Neural crest cell (in vitro differentiated cells): ENCODE measurements at places on chromosomes 12 and 14.

DNA sequence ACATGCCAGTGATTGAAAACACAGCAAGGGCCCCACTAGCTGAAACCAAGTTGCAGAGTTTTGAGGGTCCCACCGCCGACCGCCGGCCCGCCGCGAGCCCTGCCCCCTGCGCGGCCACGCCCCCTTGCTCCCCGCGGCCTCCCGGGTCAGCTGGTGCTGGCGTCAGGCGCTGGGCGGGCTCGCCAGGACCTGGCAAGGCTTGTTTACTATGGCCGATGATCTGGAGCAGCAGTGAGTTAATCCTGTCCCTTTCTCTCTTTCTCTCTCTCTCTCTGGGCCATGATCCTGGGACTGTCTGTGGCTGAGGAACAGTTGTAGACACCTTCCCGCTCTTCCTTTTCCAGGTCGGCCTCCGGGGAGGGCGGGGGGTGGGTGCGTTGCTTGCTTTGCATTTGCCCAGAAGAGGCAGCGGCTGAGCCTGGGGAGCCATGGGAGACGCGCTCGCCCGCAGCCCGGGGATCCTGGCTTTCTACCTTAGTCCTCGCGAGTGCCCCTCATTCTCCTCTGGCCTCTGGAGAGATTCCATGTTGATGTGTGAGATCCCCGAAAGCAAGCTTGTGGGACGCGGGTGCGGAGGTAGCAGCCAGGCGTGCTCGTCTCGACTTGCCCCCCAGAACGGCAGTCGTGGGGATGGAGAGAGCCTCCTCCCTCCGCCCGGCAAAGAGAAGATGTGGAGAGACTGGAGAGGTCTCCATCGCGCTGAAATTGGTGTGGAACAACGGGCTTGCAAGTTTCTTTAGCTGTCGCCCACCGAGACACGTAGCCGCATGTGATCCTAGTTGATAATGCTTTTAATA, at the start of gene ABHD4:
ABHD4 (plus strand) TSS at position 202 of the 797 bp plus-strand sequence; CDS start at position 209, 7 bp downstream.
- peaks cover 23% of the 10 kb centered on the region for H3K4me1 ChIP-seq
- H3K27me3 ChIP-seq = peaks cover 42% of the 10 kb centered on the region
- H3K27ac ChIP-seq = peak within 1 kb of the TSS; percentile 91
- DNase-seq = peak; percentile 66
- no peaks in the 10 kb centered on the region for H3K36me3 ChIP-seq

DNA sequence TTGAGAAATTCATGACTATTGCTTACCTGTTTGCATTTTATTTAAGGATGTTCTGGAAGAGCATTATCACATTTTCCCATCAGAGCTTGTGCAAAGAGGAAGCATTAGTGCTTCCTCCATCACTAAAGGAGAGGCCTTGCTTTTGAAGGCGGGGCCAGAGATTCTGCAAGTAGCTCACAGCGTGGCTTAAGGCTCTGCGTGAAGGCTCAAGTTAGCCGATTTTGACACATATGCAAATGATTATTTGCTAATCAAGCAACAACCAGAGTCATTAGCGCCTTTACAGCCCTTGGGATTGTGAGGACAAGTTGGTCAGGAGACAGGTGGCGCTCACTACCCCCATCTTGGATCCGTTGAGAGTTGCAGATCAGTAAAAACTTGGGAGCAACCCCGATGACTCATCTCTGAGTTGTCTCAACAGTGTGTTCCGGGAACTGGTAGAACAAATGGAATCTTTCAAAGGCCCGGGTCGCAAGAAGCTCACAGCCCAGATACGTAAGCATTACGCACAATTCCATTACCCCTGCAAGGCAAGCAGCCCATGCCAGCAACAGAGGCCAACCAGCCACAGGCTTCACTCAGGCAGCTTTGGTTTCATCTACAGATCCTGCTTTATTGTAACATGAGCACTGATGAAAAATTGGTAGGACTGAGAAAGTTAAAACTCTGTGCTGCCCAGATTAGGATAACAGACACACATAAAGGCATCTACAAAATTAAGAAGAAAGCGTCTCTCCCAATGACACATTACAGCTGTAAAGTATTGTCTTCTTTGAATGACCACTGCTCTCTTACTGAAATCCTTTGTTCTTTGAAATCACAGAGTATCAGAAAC, 34.9 kb upstream of the SPTSSA start:
- no peaks in the 10 kb centered on the region for H3K27me3 ChIP-seq
- peak overlapping the region; percentile 92 for H3K27ac ChIP-seq
- peaks cover 17% of the 10 kb centered on the region for H3K4me1 ChIP-seq
- peak; percentile 26 for DNase-seq
- no peaks in the 10 kb centered on the region for H3K36me3 ChIP-seq

- H3K27ac ChIP-seq = no peak overlapping the region
- no peaks in the 10 kb centered on the region for H3K27me3 ChIP-seq
- no peaks in the 10 kb centered on the region for H3K36me3 ChIP-seq
- H3K4me1 ChIP-seq = peaks cover 42% of the 10 kb centered on the region
- H3K4me3 ChIP-seq = peak overlapping the region; percentile 2
Measured at GRCh38 chr14:90810806-90811205, 5.4 kb downstream of the TTC7B start.

- DNase-seq = no peak
- no peaks in the 10 kb centered on the region for H3K36me3 ChIP-seq
- no peak overlapping the region for H3K27ac ChIP-seq
Measured at GRCh38 chr12:47875746-47876439, 28.9 kb downstream of the VDR start.

- H3K27ac ChIP-seq = no peak overlapping the region
- no peak for DNase-seq
- no peak overlapping the region for H3K4me3 ChIP-seq
- peaks cover 8% of the 10 kb centered on the region for H3K36me3 ChIP-seq
- H3K4me1 ChIP-seq = no peaks in the 10 kb centered on the region
Measured at GRCh38 chr14:91536327-91536726, 26.2 kb upstream of the PPP4R3A start.

DNA sequence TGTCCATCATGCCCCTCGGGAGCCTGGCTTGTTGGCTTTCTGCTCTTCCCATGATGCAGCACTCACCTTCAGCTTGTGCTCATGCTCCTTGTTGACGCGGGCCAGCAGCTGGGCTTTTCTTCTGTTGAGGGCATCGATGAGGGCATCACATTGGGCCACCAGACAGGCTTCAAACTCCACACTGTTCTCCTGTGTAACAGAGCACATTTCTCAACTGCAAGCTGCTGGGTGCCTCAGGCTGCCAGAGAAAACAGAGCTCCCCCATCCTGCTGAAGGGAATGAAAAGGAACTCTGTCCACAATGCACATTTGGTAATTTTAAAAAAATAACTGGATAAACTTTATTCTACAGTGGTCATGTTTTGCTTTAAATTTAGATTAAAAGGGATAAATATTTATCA, 72.1 kb downstream of the TRIM9 start:
- DNase-seq = no peak
- no peak overlapping the region for H3K4me3 ChIP-seq
- peak overlapping the region; percentile 74 for H3K27ac ChIP-seq
- peaks cover 7% of the 10 kb centered on the region for H3K36me3 ChIP-seq
- H3K4me1 ChIP-seq = peaks cover 65% of the 10 kb centered on the region
- no peaks in the 10 kb centered on the region for H3K27me3 ChIP-seq

DNA sequence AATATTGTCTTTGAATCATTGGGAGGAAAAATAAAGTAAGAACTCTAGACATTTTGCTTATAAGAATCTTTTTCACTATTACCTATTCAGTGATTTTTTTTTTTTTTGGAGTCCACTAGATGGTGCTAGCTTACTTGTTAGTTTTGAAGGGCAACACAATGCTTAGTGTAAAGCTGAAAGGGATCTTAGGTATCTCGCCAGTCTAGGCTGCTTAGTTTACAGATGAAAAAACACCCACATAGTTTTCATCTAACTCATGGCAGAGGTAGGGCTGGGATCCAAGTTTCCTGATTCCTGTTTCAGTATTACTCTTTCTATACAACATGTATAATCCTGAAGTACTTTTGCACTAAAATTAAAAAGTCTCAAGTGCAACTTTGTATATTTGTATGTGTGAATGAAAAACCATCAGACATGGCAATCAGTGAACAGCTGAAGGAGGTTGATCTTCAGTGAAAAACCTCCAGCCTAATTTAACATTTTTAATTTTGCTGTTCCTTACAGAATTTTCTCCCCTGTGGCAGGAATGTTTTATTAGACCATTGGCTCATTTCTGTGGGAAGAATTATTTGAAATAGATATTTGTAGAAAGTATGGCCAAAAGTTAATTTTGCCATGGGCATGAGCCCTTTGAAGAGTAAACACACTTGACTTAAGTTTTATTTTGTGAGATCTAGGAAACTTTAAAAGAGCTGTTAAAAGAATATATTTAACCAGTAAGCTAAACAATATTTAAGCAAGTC, 40.7 kb downstream of the LRRIQ1 start:
- H3K4me1 ChIP-seq = no peaks in the 10 kb centered on the region
- H3K27ac ChIP-seq = no peak overlapping the region
- no peaks in the 10 kb centered on the region for H3K27me3 ChIP-seq
- no peak overlapping the region for H3K4me3 ChIP-seq
- H3K36me3 ChIP-seq = no peaks in the 10 kb centered on the region

- H3K27ac ChIP-seq = no peak overlapping the region
- no peaks in the 10 kb centered on the region for H3K27me3 ChIP-seq
- H3K4me3 ChIP-seq = no peak overlapping the region
- H3K36me3 ChIP-seq = peaks cover 14% of the 10 kb centered on the region
Measured at GRCh38 chr14:33799705-33800570, 150.9 kb downstream of the EGLN3 start.

DNA sequence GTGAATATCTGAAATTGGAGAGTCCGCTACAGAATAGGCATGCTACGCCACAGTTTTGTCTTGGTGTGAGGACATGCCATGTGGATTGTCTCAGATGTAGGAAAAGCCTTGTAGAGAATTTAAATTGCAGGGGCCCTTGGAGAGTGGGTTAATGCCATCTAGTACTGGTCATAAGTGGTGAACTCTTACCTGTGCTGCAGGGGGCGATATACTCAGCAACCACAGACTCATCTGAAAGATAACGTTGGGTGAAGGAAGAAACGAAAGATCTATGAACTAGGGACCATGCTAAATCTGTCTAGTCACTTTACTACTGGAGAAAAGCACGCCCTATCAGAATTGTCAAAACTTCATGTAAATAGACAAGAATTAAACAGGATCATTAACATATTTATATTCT, 33.7 kb upstream of the A2M start:
- H3K4me1 ChIP-seq = no peaks in the 10 kb centered on the region
- no peak overlapping the region for H3K27ac ChIP-seq
- H3K4me3 ChIP-seq = no peak overlapping the region
- peaks cover 12% of the 10 kb centered on the region for H3K36me3 ChIP-seq
- H3K27me3 ChIP-seq = no peaks in the 10 kb centered on the region
- no peak for DNase-seq

DNA sequence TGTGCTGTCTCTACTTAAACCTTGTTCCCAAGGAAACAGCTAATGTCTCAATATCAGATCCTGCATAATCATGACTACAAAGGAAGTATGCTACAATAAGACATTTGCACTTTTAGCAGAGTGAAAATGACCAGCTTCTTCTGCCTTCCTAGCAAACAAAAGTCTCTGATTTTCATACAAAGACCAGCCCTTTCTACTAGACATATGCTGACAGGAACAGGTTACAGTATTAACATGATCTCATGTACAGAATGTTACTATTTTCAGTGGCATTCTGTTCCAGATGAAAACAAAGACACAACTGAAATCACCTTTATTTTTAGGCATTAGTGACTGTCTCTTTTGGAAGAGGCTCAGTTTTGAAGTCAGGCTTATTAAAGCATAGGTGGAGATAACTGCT, 228.6 kb downstream of the MED13L start:
- peaks cover 37% of the 10 kb centered on the region for H3K4me1 ChIP-seq
- no peaks in the 10 kb centered on the region for H3K27me3 ChIP-seq
- no peak overlapping the region for H3K27ac ChIP-seq
- H3K4me3 ChIP-seq = no peak overlapping the region
- H3K36me3 ChIP-seq = no peaks in the 10 kb centered on the region
- DNase-seq = no peak

- H3K27ac ChIP-seq = peak overlapping the region; percentile 85
- peaks cover 34% of the 10 kb centered on the region for H3K4me1 ChIP-seq
- no peak overlapping the region for H3K4me3 ChIP-seq
- H3K27me3 ChIP-seq = no peaks in the 10 kb centered on the region
Measured at GRCh38 chr12:116958402-116959197, 47.9 kb downstream of the FBXW8 start.

- H3K27me3 ChIP-seq = peaks cover 8% of the 10 kb centered on the region
- no peak overlapping the region for H3K27ac ChIP-seq
- no peak for DNase-seq
- no peak overlapping the region for H3K4me3 ChIP-seq
- no peaks in the 10 kb centered on the region for H3K36me3 ChIP-seq
Measured at GRCh38 chr12:124094188-124094587, 121.2 kb downstream of the ZNF664 start.

DNA sequence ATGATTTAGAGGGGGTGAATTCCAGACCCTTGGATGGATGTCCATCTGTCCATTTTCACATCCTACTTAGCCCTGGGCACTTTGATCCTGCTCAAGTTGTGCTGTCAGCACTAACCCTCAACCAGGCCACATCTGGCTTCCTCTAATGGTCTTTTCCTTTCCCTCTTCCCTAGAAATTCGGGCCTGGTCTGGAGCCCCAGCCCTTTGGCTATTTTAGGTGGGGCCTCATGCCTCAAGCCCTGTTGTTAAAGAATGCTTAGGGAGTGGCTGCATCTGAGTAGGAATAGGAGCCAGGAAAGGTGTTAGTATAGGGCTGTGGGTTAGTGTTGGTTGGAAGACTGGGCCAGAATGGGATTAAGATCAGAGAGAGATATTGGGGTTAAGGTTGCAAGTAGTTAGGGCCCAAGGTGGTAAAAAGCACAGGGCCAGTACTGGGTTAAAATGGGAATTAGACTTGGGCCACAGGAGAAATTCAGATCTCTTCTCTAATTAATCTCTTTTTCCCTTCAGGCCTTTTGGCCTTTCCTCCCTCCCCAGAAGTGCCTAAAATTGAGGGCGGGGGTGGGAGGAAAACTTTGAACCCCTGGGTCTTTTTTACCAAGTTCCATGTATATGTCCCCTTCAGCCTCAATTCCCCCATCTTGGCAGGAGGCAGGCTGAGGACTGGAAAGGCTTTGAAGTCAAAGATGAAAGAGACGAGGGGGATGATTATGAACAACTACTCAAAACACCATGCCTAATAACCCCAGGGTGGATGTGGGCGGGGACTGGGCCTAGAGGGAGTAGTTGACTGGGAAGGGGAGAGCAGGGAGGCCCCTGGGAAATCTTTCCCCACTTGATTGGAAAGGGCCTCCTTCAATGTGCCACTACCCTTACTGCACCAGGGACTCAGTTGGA, 4.0 kb upstream of the ZNF385A start:
- peaks cover 49% of the 10 kb centered on the region for H3K4me1 ChIP-seq
- H3K27me3 ChIP-seq = no peaks in the 10 kb centered on the region
- peak overlapping the region; percentile 65 for H3K4me3 ChIP-seq
- H3K27ac ChIP-seq = peak overlapping the region; percentile 23

GRCh38 chr14:63996625-63997220, 143.9 kb downstream of the SYNE2 start:
- H3K4me3 ChIP-seq = no peak overlapping the region
- H3K4me1 ChIP-seq = peaks cover 12% of the 10 kb centered on the region
- H3K27me3 ChIP-seq = no peaks in the 10 kb centered on the region
- peaks cover 43% of the 10 kb centered on the region for H3K36me3 ChIP-seq

DNA sequence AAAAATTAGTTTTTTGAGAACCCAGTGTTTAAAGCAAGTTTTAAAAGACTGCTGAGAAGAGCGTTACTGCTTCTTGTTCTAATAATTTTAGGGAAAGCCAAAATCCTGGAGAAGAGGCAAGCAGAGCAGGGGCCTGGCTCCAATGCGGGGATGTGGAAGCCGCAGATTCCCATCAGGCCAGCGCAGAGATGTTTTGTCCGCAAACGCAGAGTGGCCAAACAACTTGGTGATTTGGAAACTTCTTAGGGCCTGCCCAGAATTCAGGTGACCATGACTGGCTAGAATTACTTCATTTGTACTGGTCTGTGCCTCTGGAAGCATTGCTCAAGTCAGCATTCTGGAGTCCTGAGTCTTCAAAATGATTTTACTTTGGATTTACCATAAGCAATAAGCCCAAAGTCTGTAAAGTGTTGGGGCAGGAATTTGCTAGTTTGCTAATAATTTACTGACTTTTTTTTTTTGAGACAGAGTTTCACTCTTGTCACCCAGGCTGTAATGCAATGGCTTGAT, 208.4 kb downstream of the PPM1H start:
- DNase-seq = no peak
- no peaks in the 10 kb centered on the region for H3K36me3 ChIP-seq
- H3K27me3 ChIP-seq = no peaks in the 10 kb centered on the region
